ENCODE measurements at places on chromosomes 16 and 17.

DNA sequence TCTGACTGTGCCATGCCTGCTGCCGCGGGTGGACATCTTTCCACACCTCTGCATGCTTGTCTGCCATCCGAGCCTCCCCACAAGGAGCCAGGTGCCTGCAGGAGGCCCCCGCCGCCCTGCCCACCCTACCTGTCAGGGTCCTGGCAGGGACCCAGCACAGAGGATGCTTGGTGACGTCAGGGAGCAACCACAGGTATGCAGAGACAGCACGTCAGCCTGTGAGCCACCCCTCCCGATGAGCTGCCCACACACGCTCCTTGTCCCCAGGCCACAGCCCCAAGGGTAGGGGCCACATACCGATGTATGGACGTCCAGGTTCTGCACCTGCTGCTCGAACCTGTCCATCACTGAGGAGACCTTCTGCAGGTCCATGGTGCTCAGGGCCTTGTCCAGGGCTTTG, 10.6 kb downstream of the CHMP1A start:
- DNase-seq = no peak

DNA sequence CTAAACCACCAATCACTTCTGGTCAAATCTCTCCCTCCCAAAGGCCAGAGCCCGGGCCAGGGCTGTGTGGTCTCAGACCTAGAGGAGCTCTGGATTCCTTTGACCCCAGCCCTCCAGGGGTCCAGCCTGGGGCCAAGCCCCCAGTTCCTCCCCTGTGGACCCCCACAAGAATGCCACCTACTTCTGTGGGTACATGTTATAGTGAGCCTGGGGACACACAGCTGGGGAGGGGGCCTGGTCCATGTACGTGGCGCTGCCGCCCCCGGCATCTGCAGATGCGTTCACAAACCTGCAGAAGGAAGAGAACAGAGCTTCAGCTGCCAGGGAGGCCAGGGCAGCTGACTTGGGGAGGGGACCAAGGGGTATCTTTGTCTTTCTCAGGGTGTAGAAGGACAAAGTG, 7.9 kb upstream of the GHDC start:
- no peak for DNase-seq

- no peak for DNase-seq
Measured at GRCh38 chr17:28343491-28343932, 8.0 kb downstream of the TNFAIP1 start.

DNA sequence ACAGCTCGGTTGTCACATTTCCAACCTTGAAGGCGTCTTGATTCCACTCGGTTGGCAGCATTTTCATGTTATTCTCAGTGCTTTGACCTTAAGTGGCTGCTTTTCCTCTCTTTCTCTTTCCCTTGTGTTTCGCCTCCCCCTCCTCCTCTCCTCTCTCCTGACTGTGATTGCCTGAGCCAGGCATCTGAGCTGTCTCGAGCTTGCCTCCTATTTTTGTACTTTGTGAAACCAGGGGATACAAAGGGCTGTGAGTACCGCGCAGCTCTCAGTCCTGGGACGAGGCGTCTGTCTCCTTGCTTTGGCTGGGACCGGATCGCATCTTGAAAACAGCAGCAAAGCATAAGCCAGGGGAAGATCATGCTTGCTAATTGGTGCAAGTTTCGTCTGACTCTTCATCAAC, 48.8 kb upstream of the SDK2 start:
- DNase-seq = no peak

- peak; percentile 65 for DNase-seq
Measured at GRCh38 chr16:89031715-89032659, 55.0 kb upstream of the CBFA2T3 start.

DNA sequence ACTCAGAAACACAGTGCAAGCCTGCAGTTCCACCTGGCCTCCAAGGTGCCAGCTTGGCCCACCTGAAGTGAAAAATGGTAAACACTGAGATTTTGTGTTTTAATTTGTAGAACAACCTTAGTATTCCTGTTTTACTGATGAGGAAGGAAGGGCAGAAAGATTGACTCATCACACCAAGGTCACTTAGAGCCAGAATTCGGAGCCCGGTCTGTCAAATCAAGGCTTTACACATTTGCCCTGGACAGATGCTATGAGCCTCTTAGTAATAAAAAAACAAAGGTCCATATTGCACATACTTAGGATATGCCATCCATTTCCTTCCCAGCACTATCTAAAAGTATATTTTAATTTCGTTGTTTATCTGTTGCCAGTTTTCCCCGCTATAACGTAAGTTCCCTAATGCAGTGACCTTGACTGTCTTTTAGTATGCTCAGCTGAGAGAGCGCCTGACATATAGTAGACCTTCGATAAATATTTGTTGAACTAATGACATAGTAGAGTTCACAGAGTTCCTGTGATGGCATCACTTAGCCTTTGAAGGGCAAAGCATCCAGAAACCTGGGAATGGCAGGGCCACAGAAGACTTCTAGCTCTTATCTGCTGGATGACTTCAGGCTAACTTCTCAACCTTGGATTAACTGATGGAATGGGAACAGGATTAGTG, 7.2 kb upstream of the TBKBP1 start:
- DNase-seq = no peak

- peak; percentile 65 for DNase-seq
Measured at GRCh38 chr16:56513972-56514371, 5.9 kb downstream of the BBS2 start.

DNA sequence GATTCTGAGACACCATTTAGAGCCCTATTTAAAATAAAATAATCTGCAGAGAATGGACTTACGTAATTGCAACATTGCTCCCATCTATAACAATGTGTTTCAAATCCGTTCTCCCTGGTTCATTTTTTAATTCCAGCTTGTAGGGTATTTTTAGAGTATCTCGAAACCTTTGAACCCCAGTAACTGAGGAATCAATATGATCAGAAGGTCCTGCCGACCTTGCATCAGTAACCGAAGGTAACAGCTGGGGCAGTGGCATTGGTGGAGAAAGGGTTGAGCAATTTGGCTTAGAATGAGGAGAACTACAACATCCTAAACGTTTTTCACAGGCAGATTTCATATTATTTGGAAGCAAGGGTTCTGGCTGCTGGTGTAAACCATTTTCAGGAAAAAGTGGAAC, 49.3 kb downstream of the N4BP1 start:
- DNase-seq = no peak

DNA sequence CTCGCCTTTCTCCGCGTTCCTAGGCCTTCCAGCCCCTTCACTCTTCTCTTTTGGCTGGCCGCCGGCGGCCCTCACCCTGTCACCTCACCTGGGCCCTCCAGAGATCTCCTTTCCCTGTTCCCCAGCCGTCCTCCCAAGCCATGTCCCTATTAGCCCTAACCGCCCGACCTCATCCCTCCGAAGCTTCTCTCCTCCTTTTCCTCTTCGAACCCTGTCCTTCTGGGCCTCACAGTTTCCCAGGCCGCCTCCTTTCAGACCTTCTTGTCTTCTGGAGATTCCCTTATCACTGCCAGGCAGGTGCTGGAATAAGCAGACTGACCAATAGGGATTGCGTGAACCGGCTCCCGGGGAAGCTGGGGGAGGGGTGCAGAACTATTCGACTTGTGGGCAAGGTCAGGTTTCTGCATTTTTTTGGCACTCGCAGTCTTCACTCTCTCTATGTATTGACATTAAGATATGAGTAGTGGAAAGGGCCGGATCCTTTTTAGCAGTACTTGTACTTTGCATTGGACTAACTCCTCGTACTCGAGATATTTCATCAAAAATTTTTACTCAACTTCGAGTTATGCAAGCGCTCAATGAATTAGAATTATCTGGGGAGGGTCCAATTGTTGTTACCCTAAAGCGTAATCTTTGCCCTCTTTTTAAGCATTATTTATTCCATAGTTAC, 690 bp downstream of the RHOT1 start:
- no peak for DNase-seq

DNA sequence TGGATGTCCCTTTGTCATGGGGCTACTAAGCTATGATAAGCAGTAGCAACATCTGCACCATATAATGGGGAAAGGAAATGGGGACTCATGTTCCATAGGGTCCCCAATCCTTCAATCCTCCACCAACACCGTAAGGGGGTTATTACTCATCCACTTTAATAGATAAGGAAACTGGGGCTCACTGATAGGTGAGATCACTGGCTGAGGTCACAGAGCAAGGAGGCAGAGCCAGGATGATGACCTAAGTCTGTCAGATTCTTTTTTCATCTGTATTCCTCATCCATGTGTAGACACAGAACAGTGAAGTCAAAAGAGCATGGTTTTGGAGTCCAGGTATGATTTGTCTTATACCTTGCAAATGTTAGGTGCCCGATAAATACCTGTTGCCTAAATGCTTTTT, 10.5 kb upstream of the ADAMTS18 start:
- no peak for DNase-seq

GRCh38 chr16:50260206-50261159, 5.9 kb upstream of the ADCY7 start:
- DNase-seq = no peak

- no peak for DNase-seq
Measured at GRCh38 chr17:62895320-62896301, 70.4 kb upstream of the TANC2 start.

DNA sequence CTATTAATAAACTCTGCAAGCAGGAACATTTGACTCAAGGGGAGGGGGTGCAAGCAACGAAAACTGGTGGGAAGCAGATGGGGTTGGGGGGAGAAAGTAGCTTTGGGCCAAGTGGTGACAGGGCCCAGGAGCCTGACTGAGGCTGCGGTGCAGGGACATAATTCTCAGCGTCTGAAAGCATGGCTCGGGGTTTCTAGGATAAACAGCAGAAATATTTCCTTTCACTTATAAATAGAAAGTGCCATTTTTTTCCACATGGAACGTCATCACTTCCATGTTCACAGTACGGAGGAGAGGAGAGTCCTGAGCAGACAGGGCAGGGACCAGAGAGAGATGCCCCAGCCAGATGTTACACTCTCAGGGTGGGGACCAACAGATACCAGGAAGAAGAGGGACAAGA, 197.1 kb downstream of the ZFHX3 start:
- DNase-seq = no peak

DNA sequence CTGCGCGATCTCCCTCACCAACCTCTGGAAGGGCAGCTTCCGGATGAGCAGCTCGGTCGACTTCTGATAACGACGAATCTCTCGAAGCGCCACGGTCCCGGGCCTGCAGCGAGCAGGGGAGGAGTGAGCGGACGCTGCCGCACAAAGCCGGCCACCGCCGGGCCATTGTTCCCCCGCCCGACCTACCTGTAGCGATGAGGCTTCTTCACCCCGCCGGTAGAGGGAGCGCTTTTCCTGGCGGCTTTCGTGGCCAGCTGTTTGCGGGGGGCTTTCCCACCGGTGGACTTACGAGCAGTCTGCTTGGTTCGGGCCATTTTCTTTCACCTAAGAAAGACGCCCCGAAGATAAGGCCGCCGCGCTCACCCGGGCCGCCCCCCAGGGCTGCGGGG, 5.8 kb upstream of the UNK start:
- no peak for DNase-seq

- no peak for DNase-seq
Measured at GRCh38 chr16:5560084-5560483, 462.5 kb upstream of the EEF2KMT start.

DNA sequence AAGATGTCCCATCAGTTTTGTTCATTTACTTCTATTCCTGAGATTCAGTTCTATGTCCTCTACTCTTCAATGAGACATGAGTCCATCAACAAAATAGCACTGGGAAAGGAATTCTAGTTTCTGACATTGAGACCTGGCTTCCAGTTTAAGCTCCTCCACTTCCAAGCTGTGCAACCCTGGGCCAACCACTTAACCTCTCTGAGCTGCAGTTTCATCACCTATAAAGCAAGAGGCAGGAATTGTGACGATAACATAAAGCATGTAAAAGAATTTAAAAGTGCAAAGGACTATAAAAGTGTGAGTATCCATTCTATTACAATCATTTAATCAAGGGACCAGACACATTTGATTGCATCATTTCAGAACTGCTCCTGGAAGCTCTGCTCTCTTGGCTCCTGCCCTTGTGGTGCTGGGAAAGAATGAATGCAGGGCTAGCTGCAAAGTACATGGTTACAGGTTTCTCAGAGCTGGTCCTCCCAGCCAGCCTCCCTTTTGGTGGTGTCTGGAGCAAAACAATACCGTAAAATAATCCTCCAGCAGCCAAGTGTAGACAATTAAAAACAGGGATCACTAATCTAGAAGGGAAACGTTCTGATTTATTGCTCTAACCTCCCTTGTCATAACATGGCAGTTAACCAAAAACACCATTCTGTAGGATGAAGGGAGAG, 113.9 kb downstream of the VPS53 start:
- DNase-seq = no peak

- DNase-seq = no peak
Measured at GRCh38 chr17:56886288-56886731, 27.5 kb downstream of the TRIM25 start.

GRCh38 chr16:3241761-3242160, 6.8 kb upstream of the ZNF200 start:
- DNase-seq = no peak

DNA sequence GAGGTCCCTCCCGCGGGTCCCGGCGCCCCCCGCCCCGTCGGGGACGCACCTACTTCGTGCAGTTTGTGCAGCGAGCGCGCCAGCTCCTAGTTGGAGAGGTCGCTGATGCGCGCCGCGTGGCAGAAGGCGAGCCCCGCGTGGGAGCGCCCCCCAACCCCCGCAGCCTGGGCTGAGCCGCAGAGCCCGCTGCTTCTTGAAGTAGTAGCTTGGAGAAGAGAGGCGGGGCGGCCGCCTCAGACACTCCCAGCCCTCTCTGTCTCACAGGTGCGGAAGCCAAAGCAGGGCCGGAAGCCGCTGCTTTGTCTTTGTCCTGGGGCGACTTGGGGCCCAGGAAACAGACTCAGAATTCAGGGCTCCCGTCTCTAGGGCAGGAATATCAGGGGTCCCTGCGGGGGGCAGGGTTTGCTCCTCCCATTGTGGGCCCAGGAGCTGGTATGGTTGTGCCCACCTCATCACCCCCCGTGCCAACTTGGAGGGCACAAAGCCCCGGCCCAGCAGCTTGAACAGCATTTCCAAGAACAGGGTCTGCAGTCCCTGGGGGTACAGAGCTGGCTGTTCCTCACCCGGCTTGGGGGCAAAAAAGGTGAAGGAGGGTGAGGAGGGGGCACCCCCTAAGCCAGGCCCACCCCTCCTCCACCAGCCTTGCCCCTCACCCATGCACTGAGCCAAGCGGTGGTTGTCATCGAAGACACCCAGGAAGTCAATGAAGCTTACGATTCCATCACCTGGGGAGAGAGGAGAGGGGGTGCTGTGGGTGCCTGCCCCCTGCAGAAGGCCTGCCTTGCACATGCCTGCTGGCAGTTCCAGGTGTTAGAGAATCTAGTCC, 13.5 kb downstream of the SPATA32 start:
- peak; percentile 81 for DNase-seq

DNA sequence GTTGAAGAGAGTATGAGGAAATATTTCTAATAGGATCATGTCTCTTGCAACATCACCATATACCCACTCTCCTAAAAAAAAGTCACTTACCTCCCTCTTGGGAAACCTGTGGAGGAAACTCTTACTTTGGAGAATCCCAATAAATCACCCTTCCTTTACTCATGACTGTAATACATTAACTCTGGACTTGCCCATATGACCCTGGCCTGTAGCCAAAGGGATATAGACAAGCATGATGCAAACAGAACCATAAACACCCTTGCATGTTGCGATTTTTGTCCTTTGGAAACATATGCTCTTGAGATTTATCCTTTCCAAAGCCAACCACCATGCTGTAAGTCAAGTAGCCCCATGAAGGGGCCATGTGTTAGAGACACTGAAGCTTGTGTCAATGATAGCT, 19.5 kb downstream of the CDH11 start:
- no peak for DNase-seq

- no peak for DNase-seq
Measured at GRCh38 chr17:37543637-37544052, 54.0 kb downstream of the DUSP14 start.

All from CD4-positive, alpha-beta T cell treated with Interleukin-2 at 100 ng/mL for 4 hours (primary cell).